ENCODE measurements at places on chromosomes 7 and 10.

GRCh38 chr7:42494736-42495135 is 257.7 kb upstream of the GLI3 start:
- DNase-seq, result no peak

DNA sequence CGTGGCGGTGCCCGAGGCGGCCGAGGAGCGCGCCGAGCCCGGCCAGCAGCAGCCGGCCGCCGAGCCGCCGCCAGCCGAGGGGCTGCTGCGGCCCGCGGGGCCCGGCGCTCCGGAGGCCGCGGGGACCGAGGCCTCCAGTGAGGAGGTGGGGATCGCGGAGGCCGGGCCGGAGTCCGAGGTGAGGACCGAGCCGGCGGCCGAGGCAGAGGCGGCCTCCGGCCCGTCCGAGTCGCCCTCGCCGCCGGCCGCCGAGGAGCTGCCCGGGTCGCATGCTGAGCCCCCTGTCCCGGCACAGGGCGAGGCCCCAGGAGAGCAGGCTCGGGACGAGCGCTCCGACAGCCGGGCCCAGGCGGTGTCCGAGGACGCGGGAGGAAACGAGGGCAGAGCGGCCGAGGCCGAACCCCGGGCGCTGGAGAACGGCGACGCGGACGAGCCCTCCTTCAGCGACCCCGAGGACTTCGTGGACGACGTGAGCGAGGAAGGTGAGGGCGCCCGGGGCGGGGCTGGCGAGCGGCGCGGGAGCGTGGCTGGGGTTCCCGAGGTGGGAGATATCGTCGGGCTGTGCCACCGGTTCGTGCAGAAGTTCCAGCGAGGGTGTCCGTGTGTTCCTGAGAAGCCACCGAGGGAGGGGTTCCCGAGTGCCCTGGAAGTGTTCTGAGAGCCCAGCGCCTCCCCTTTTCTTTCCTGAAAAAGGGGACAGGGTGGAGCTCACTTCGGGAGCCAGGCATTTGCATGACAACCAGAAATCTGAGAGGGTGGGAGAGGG is 495 bp downstream of the EIF3B start:
- DNase-seq, result no peak

- DNase-seq, result no peak
These were observed 58.3 kb upstream of the KIF5B start for GRCh38 chr10:32114508-32114907.

- no peak for DNase-seq
These were observed 41.7 kb upstream of the LOXL4 start for GRCh38 chr10:98309366-98310355.

DNA sequence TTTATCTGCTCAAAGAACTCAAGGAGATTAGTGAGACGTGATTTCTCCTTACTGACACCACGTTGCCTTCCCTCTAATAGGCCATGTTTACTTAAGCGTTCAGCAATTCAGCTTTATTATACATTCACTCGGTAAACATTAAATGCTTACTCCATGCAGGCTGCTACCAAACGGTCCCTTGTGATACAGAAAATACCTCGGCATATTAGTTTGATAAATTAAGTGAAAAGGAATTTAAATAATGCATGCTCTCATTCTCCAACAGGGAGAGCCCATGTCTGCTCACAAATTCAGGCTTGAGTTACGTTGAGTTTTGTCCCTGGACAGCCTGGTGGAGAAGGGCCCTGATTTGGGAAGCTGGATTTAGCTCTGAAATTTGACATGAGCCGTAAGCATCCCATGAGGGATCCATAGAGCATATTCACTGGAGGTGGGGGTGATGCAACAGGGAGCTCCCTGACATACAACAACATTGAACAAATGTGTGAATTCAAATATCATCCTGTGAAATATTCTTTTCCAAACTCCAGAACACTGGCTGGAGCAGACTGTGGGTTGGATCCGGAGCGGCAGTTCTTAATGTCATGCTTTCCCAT is 86.3 kb downstream of the TBXAS1 start:
- no peak for DNase-seq
